ENCODE measurements at places on chromosomes 3 and 15. TPM values are rescaled to one million over a fixed set of nuclear protein-coding genes. Genes with fewer than 3 reads are reported as not detected.

STRIT1 gene
- polyA plus RNA-seq: 1.0 TPM

CORO2B gene
- 49.7 TPM for polyA plus RNA-seq

CATSPER2 gene
- polyA plus RNA-seq: 15.6 TPM

THAP10 gene
- polyA plus RNA-seq: 12.5 TPM

NDN gene
- 178 TPM for polyA plus RNA-seq

LRRN1 gene
- 188 TPM for polyA plus RNA-seq

GHRL gene
- 1.6 TPM for polyA plus RNA-seq

EPHA6 gene
- polyA plus RNA-seq: 12.7 TPM

WNT7A gene
- polyA plus RNA-seq: 18.6 TPM

KBTBD12 gene
- 1.3 TPM for polyA plus RNA-seq

PTH1R gene
- polyA plus RNA-seq: 14.0 TPM

EOGT gene
- 7.6 TPM for polyA plus RNA-seq

ARHGAP11A gene
- 21.3 TPM for polyA plus RNA-seq

PRSS50 gene
- 0.59 TPM for polyA plus RNA-seq

ARPP19 gene
- polyA plus RNA-seq: 167 TPM

PIK3CB gene
- polyA plus RNA-seq: 51.8 TPM

UCN2 gene
- polyA plus RNA-seq: 0.32 TPM

ATP13A5 gene
- polyA plus RNA-seq: 3.9 TPM

CD276 gene
- polyA plus RNA-seq: 125 TPM

RBMS3 gene
- polyA plus RNA-seq: 29.1 TPM

Data from spinal cord (tissue), 10 donors.